ENCODE measurements at places on chromosomes 16 and 17.

DNA sequence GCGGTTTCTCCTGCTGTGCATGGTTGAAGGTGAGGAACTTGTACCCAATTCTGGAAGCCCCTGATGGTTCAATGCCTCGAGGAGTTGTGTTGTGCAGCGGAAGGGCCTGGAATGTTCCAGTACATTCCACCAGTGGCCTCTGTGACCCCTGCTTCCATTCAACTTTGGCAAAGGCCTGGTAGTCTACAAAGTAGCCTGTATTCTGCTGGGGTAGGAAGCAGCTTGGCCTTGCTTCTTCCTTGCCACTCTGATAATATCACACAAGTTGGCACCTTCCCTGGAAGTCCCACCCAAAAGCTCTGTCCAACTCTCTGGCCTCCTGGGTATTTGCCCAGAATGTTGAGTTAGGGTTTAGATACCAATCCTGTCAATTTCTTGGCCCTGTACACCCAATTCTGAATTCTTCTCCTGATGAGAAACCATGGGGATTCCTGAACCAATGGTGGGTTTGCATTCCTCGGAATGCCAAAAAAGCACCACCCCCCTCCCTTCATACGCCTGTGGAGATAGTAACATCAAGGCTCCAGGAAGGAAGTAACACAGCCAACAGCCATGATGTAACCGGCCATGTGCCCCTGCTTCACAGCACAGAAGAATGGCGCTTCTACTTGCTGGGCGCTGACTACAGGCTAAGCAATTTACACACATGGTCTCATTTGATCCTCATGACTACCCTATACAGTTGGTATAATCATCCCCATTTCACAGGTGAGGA, 11.8 kb upstream of the FAM117A start:
- DNase-seq, result no peak

GRCh38 chr16:81612351-81613163, 166.5 kb upstream of the PLCG2 start:
- DNase-seq, result no peak

GRCh38 chr17:57340160-57340981, 84.0 kb downstream of the MSI2 start:
- no peak for DNase-seq

DNA sequence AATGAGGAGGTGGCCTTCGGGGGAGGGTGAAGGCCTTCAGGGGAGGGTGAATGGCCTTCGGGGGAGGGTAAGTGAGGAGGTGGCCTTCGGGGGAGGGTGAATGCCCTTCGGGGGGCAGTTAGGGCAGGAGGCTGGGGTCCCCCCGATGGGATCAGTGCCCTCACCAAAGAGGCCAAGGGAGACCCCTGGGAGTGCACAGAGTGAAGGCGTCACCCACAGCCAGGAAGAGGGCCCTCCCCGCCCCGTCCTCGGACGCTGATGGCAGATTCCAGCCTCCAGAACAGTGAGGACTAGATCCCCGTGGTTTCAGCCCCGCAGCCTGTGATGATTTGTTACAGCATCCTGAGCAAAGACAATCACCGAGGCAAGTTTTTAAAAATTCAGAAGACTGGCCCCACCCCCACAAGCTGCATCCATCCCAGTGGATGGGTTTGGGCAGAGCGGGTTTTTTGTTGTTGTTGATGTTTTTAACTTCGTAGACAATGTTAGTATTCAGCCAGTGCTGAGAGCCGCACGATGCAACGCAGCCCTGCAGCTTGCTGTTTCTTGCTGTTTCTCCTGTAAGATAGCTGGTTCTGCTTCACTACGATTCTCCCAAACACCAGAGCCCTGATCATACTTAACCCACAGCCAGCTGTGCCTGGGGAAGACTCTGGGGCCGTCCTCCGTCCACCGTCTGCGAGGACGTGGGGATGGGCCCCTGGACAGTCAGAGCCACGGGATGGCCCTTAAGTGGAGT, 40.7 kb upstream of the CBFA2T3 start:
- DNase-seq, result no peak

GRCh38 chr16:64364894-64365293, 757.0 kb downstream of the CDH11 start:
- DNase-seq, result peak; percentile 29

- DNase-seq, result peak; percentile 43
Measured at GRCh38 chr17:78346605-78347250, 13.1 kb downstream of the SOCS3 start.

DNA sequence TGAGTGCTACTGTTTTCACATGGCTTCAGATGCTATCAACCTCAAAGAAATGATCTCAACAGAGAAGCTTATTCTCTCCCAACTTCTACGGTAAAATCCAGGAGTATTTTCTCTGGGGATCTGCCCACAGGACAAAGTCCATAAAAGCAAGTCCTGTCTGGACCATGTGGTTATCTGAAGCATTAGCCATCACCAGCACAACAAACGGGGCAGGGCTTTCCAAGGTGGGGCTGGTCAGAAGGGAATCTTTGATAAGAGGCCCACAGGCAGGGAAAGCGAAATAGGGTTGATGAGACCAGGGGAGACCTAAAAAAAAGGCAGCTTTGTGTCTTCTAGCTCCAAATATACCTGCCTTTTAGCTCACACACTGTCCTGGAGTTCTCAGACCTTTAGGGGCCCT, 38.7 kb upstream of the CACNG3 start:
- no peak for DNase-seq

GRCh38 chr16:80656711-80657150, 115.9 kb downstream of the DYNLRB2 start:
- no peak for DNase-seq

- DNase-seq, result no peak
Measured at GRCh38 chr17:74452033-74452840, 14.2 kb upstream of the CD300A start.

DNA sequence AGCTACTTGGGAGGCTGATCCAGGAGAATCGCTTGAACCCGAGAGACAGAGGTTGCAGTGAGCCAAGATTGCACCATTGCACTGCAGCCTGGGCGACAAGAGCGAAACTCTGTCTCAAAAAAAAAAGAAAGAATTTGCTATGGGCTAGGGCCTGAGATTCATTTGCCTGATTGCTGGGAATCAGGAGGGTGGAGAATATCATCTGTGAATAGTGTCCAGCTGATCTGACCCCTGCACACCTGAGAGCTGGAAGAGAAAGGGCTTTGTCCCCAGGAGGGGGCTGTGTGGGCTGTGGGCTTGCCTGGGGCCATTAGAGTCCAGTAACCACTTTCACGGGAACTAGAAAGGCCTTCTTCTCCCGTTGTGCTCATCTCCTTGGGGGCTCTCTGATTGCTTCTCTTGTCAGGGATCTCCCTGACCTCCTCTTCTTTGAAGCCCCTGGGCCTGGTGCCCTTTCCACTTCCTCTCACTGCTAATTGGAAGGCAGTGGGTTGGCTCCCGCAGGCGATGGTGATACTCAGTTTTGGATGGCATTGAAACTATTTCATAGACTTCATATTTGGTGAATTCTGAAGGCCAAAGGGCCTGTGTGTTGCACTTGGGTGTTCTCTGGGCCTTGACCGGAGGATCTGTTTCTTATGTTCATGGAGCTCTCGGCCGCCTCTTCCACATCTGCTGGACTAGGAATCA, 66.1 kb upstream of the NFAT5 start:
- no peak for DNase-seq

GRCh38 chr17:17191961-17192381, 14.2 kb downstream of the PLD6 start:
- peak; percentile 18 for DNase-seq

- DNase-seq, result no peak
Measured at GRCh38 chr17:33642002-33642401, 348.9 kb upstream of the ASIC2 start.

DNA sequence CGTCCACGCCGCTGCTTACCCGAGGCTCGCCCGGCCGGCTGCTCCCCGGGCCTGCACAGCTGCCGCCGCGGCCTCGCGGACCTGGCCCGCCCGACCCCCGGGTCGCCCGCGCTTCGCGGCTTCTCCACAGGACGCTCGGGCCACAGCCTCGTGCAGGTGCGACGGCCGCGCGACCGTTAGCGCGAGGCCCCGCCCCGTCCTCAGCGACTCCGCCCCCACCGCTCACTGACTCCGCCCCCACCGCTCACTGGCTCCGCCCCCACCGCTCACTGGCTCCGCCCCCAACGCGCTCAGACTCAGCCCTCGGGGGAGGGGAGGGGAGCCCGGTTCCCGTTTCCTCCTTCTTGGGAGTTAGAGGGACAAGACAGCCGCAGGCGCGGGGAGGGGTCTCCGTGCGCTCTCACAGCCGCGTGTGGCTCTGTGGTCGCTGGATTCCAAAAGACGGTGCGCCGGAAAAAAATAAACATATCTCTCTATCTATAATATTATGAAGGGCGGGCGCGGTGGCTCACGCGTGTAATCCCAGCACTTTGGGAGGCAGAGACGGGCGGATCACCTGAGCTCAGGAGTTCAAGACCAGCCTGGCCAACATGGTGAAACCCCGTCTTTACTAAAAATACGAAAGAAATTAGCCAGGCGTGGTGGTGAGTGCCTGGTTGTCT, at the start of gene MEIOB:
Gene MEIOB, minus strand, starts transcription at position 191 of the 662 bp plus-strand sequence. CDS start 3,989 bp downstream, outside the sequence.
- no peak for DNase-seq

- no peak for DNase-seq
Measured at GRCh38 chr17:18321309-18321708, 6.2 kb downstream of the SMCR8 start.

All from IMR-90 (cell line).